ENCODE measurements at places on chromosomes 1 and 21. TPM values are rescaled to one million over a fixed set of nuclear protein-coding genes. Genes with fewer than 3 reads are reported as not detected.
A peak's percentile ranks its signal among the peaks of the same experiment; 100 is the strongest.

Gene NHLH1
- not detected for total RNA-seq

DNA sequence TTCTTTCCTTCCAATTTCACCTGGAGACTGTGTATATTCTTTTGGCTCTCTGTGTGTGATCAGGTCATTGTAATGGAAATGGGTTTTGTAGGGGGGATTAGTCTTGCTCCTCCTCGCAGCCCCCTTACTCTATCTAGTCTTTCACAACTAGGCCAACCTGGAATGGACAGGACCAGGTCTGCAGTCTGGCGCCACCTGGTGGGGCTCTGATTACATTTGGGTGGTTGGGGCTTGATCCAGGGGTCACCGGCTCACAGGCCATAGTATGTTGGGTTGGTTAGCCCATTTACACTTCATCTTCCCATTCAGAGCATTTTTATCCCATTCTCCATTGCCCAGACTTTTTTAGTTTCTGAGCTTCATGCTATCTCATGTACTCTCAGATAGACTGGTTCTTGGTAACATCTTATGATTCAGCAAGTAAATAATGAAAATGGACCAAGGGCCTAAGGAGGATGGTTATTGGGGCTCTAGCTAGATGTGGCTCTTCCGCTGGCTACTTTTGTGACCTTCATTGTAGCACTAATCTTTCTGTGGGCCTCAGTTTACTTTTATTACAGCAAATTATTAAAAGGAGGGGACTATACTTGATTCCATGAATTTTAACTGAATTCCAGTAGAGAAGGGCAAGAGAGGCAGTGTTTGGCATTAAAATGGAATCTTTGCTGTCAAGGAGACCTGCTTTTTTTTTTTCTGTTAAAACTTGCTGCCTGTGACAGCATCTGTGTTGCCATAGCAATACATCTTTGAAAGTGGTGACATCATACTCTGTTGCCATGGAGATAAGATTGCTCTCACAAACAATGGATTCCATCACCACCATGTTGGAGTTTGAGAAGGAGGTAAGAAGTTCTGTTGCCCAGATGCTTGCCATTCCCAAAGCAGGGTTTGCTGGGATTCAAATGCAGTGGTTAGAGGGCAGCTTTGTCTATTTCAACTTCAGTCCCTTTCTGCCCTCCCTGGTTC, 150.1 kb downstream of the PLXNA2 start:
- peak; percentile 73 for DNase-seq
- H3K4me1 ChIP-seq: peaks cover 21% of the 10 kb centered on the region
- no peak overlapping the region for H3K27ac ChIP-seq
- no peaks in the 10 kb centered on the region for H3K27me3 ChIP-seq
- H3K36me3 ChIP-seq: peaks cover 63% of the 10 kb centered on the region

DNA sequence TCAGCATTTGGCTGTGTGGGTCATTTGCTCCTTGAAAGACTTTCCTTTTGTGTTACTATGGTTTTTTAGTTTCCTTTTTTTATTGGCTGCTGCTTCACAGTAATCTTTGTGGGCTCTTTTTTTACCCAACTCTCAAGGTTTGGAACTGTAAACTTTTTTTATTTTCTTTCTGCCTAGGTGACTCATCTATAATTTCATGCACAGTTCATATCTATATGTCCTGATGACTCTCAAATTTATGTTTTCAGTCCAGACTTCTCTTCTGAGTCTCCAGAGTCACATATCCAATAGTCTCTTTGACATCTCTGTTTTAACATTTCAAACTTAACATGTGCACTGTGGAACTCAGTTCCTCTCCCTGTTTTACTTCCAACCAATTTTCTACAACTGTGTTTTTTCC, 83.4 kb downstream of the ATF6 start:
- H3K36me3 ChIP-seq: peaks cover 45% of the 10 kb centered on the region
- no peaks in the 10 kb centered on the region for H3K27me3 ChIP-seq
- DNase-seq: no peak
- no peak overlapping the region for H3K27ac ChIP-seq
- peaks cover 17% of the 10 kb centered on the region for H3K4me1 ChIP-seq

GRCh38 chr1:224615861-224616755, at the start of gene CNIH3:
TSS of gene CNIH3 (plus strand) at chr1:224616317. CDS start at chr1:224617175, 858 bp downstream.
- peak within 1 kb of the TSS; percentile 62 for H3K4me3 ChIP-seq
- DNase-seq: no peak
- H3K27me3 ChIP-seq: peaks cover 79% of the 10 kb centered on the region
- no peaks in the 10 kb centered on the region for H3K36me3 ChIP-seq
- peaks cover 19% of the 10 kb centered on the region for H3K4me1 ChIP-seq
- H3K27ac ChIP-seq: no peak within 1 kb of the TSS

GRCh38 chr21:14438211-14438610, 55.3 kb upstream of the HSPA13 start:
- H3K4me3 ChIP-seq: no peak overlapping the region
- no peak overlapping the region for H3K27ac ChIP-seq
- H3K27me3 ChIP-seq: no peaks in the 10 kb centered on the region
- no peak for DNase-seq
- H3K36me3 ChIP-seq: no peaks in the 10 kb centered on the region
